Transverse colon (tissue), 4 donors: ENCODE measurements at places on chromosomes 11 and 22.

GRCh38 chr11:46273511-46274205 is 3.8 kb upstream of the CREB3L1 start:
- DNase-seq = peak; percentile 66

DNA sequence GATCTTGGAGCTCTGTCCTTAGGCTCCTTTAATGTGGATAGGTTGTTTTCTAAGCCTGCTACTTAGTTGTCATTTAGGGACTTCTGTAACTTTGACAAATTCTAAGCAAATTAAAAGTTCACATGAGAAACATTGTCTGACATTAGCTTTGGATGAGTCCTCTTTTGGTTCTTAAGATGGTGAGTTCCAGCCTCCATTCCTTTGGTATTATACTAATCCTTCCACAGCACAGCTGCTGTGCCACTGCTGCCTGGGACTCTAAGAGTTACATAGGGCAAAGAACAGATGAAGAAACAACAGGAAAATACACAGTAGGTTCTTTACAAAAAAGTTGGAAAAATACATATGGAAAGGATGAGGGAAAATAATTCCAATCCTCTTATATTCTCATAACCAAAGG is 25.3 kb upstream of the PIK3C2A start:
- DNase-seq = no peak

GRCh38 chr22:30244066-30244465 is 2.5 kb downstream of the LIF start:
- no peak for DNase-seq

GRCh38 chr11:79226126-79226525 is 214.7 kb downstream of the TENM4 start:
- no peak for DNase-seq

DNA sequence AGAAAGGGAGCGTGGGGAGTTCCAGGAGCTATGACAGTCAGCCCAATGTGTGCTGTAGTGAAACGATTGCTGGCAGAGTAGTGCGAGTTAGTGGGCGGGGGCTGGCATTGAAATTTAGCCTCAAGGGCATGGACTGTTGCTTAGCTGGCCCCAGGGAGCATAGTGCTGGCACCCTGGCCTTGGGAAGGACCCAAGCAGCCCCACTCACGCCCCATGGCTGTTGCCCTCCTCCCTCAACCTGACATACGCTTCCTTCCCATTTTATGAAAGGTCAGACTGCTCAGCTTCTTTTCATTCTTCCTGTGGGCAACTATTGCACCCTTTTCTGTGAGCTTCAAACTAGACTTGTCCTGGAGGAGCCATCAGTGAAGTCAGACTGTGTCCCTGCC is 52.0 kb upstream of the SUSD2 start:
- no peak for DNase-seq

GRCh38 chr22:39724390-39724789 is 153.8 kb downstream of the CACNA1I start:
- DNase-seq = no peak

DNA sequence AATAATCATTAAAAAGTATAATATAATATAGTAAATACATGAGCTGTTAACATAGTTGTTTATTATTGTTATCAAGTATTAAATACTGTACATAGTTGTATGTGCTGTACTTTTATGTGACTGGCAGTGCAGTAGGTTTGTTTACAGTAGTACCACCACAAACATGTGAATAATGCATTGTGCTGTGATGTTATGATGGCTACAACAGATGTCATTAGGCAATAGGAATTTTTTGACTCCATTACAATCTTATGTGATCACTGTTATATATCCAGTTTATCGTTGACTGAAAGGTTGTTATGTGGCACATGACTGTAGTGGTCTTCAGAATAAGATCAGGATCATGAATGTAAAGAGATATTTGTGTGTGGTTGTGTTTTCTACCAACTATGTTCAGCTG is 577.8 kb downstream of the JRKL start:
- no peak for DNase-seq

DNA sequence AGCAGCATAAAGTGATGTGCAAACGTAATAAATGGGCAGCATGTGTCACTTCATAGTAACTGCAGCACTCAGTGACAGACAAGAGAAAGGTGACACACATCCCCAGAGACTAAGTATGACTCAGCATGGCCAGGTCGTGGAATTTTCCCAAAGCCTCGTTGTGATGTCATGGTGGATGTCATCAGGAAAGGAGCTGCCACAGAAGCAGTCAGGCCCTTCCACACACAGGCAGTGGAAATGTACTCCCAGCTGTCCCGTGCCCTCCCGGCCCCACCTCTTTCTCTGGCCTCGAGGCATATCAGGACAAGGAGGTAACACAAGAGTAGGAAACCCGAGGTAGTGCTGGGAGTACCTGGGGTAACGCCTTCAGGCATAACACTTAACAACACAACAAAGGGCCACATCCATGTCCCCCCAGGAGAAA is 8.1 kb downstream of the PC start:
- peak; percentile 57 for DNase-seq

- no peak for DNase-seq
Measured at GRCh38 chr11:8339592-8340022, 75.9 kb upstream of the LMO1 start.

- DNase-seq = no peak
Measured at GRCh38 chr11:221539-221938, 14.0 kb downstream of the RIC8A start.

DNA sequence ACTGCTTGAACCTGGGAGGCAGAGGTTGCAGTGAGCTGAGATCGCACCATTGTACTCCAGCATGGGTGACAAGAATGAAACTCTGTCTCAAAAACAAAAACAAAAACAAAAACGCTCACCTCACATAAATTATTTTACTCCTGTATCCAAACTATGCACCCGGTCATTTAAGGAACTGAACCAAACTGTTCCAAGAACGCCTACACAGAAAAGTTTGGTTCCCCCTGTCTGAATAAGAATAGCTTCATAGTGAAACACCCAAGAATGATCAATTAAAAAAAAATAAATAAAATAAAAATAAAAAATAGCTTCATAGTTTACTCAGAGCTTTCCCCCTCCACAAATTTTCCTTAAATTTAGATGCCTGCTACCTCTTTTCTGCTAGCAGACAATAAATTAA is 13.7 kb downstream of the NUP98 start:
- DNase-seq = no peak

DNA sequence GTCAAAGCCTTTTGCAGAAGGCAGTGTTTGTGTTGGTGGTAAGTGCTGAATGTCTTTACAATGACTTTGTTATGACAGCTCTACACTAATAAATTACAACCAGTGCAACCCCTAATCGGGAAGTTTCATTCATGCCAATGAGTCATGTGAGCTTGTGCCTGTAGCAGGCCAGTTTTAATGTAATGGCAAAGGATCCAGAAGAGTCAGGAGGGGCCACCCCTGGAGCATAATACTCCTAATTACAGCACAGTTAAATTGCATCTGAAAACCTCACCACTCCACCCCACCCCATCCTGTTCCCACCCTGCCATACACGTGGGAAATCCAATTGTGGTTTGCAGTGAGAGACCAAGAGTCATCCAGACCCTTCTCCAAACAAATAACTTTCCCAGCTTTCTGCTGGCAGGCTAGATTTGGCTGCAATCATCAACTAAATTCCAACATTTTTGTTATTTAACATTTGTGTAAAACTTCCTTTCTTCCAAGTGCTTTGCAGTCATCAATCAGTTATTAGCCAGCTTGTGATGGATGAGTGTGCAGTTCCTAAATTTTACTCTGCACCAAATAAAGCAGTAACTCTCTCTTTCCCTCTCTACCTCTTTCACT is 277.3 kb upstream of the FAT3 start:
- DNase-seq = no peak

DNA sequence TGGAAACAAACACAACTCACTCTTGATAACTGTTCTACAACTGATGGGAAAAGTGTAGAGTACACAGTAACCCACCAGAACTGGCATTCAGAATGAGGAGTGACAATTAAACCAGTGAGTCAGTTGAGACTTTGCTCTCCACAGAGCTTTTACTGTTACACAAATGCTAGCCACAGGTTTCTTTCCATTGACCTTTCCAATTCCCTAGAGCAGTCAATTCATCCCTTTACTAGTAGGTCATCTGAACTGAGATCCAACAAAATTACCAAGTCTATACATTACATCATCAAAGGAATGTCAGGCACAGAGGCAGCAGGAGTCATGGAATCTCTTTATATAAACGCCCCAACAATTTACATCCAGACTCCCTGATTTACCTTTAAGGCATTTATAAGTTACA is 65.9 kb downstream of the PHF21A start:
- no peak for DNase-seq

DNA sequence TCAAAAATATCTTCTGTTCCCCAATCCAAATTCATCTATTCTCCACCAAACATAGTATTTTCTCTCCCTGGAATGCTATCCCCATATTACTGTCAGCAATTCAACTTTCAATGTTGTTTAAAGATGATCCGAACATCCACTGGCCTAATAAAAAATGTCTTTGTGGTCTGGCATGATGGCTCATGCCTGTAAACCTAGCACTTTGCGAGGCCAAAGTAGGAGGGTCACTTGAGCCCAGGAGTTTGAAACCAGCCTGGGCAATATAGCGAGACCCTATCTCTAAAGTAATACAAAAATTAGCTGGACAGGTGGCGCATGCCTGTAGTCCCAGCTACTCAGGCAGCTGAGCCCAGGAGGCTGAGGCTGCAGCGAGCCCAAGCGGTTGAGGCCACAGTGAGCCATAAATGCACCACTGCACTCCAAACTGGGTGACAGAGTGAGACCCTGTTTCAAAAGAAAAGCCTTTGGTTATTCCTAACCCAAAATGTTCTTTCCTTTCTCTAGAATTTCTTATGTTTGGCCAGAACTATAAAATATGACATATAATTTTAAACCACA is 29.8 kb downstream of the SIK3 start:
- DNase-seq = no peak

DNA sequence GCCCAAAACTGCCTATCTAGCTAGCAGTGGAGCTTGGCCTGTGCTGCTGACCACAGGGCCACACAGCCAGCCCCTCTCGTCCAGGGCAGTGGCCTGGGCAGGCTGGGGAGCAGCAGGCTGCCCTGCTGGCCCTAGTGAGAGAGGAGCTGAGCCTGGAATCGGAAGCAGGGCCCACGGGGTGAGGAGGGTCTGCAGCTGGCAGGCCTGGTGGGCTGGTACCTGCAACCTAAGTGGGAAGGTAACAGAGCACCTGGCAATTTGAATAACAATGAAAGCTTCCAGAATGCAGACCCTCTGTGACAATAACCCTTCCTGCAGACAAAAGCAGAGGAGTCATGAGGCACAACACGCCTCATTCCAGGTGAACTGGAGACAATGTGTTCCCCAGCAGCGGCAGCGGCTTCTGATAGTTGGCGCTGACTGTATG is 31.8 kb upstream of the RFPL3 start:
- DNase-seq = no peak

DNA sequence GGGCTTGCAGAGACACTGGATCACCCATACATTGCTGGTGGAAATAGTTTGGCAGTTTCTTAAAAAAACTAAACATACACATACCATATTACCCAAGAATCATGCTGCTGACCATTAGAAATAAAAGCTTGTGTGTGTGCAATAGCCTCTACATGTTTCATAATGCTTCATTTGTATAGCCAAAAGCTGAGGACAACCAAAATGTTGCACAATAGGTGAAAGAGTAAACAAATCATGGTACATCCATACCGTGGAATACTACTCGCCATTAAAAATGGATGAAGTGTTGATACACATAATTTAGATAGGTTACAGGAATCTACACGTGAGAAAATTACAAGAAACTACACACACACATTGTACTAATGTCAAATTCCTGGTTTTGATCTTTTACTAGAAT is 6.5 kb downstream of the KBTBD3 start:
- DNase-seq = no peak

GRCh38 chr11:84902445-84902844 is 724.7 kb downstream of the DLG2 start:
- DNase-seq = no peak

GRCh38 chr11:110069158-110069737 is 23.9 kb upstream of the ZC3H12C start:
- DNase-seq = peak; percentile 57

DNA sequence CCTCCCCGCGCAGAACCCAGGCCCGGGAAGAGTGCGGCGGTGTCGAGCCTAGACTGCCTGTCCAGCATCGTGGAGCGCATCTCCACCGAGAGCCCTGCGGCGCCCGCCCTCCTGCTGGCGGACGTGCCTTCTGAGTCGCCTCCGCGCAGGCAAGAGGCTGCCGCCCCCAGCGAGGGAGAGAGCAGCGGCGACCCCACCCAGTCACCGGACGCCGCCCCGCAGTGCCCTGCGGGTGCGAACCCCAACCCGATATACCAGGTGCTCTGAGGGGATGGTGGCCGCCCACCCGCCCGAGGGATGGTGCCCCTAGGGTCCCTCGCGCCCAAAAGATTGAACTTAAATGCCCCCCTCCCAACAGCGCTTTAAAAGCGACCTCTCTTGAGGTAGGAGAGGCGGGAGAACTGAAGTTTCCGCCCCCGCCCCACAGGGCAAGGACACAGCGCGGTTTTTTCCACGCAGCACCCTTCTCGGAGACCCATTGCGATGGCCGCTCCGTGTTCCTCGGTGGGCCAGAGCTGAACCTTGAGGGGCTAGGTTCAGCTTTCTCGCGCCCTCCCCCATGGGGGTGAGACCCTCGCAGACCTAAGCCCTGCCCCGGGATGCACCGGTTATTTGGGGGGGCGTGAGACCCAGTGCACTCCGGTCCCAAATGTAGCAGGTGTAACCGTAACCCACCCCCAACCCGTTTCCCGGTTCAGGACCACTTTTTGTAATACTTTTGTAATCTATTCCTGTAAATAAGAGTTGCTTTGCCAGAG is 2.0 kb downstream of the MYOD1 start:
- DNase-seq = no peak

GRCh38 chr11:124872741-124873140 is 7.5 kb downstream of the ROBO3 start:
- no peak for DNase-seq

DNA sequence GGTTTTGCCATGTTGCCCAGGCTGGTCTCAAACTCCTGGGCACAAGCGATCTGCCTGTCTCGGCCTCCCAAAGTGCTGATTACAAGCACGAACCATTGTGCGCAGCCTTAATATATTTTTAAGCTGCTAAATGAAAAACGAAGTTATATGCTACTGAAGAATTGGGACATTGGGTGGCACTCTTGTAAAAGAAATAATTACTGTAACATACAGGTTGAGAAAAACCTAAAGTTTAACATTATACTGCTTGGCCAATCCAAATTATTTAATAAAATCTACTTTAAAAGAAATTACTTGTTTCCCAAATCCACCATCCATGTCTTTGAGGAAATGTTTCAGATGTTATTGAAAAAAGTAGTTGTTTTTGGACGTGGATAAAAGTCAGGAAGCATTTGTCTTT is 37.9 kb upstream of the ARHGAP32 start:
- DNase-seq = no peak

GRCh38 chr11:65277631-65278277 is 16.0 kb downstream of the POLA2 start:
- DNase-seq = no peak

GRCh38 chr11:65314501-65315203 is at the start of gene CDC42EP2:
CDC42EP2 (plus strand) TSS chr11:65314866; CDS start chr11:65320899, 6,033 bp downstream.
- DNase-seq = peak; percentile 92

- DNase-seq = peak; percentile 60
Measured at GRCh38 chr22:46578824-46579561, 41.2 kb upstream of the GRAMD4 start.

GRCh38 chr11:72686639-72687220 is 12.5 kb upstream of the PDE2A start:
- DNase-seq = no peak
